ENCODE measurements at places on chromosomes 2 and 18. TPM values are rescaled to one million over a fixed set of nuclear protein-coding genes. Genes with fewer than 3 reads are reported as not detected.
A peak's percentile ranks its signal among the peaks of the same experiment; 100 is the strongest.

SLC19A3 gene
- total RNA-seq, result 7.1 TPM

GRCh38 chr2:102049756-102050443 is 58.1 kb downstream of the IL1R2 start:
- DNase-seq, result no peak

GRCh38 chr2:224722250-224722649 is 6.1 kb upstream of the CCDC195 start:
- DNase-seq, result no peak

GRCh38 chr2:197042739-197043196 is 116.3 kb upstream of the PGAP1 start:
- no peak for DNase-seq

DCC gene
- not detected for total RNA-seq

DNA sequence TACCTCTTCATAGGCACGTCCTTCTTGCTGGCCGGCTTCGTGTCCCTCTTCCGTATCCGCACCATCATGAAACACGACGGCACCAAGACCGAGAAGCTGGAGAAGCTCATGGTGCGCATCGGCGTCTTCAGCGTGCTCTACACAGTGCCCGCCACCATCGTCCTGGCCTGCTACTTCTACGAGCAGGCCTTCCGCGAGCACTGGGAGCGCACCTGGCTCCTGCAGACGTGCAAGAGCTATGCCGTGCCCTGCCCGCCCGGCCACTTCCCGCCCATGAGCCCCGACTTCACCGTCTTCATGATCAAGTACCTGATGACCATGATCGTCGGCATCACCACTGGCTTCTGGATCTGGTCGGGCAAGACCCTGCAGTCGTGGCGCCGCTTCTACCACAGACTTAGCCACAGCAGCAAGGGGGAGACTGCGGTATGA is 2.3 kb downstream of the FZD7 start:
- DNase-seq, result no peak

- DNase-seq, result no peak
Observed at GRCh38 chr2:217035967-217036366, 176.1 kb upstream of the TNP1 start.

DNA sequence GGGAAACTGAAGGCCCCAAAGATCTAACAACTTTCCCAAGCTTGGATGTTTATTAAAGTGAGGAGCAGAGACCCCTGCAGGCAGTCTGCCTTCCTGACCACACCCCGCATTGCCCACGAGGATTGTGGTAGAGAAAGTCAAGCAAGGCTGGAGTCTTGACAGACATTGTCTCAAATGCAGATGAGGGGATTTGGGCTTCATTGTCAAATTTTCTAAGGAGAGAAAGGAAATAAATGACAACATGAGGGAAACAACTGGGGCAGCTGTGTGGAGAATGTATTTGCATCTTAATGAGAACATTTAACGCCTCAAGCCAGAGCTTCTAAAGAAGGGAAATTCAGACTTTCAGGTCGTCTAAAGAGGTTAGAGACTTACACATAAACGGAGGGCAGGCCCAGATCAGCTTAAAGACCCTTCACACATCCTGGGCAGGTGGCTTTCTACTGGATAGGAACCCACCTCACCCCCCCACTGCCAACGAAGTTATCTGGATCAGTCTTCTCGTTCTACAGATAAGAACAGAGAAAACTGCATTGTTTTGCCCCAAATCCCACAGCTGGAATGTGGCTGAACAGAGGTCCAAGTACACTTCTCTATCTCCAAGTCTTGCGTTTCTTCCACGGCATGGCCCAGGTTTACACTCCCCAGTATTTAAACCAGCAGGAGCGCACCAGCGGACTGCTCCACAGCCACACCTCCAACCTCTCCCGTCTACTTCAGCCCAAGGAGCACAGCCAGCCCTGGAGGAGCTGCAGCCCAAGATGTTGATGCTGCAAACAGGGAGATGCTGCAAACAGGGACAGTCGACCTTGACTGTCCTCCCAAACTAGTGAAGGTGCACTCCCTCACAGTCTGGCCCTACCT is 16.2 kb upstream of the SCG2 start:
- DNase-seq, result no peak

APCDD1 gene
- 43.1 TPM for total RNA-seq

CFAP221 gene
- 1.8 TPM for total RNA-seq

- peak; percentile 51 for DNase-seq
Observed at GRCh38 chr2:240212425-240213225, 72.2 kb upstream of the OTOS start.

DNA sequence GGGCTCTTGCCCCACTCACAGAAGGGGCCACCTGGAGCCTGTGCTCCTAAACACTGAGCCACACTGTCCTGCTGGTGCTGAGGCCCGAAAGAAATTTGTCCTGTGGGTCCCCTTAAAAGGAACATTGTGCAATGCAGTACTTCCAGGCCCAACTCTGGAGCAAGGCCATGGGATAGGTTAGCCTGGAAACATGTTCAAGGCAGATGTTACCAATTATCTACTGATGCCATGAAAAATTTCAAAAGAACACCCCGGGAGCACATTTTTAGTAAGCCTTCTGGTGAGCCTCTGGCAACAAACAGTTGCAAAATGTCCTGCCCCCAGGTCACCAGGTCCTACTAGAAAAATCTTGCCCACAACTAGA is 12.3 kb upstream of the PTMA start:
- DNase-seq, result peak; percentile 76

ATAD2B gene
- total RNA-seq, result 42.2 TPM

DNA sequence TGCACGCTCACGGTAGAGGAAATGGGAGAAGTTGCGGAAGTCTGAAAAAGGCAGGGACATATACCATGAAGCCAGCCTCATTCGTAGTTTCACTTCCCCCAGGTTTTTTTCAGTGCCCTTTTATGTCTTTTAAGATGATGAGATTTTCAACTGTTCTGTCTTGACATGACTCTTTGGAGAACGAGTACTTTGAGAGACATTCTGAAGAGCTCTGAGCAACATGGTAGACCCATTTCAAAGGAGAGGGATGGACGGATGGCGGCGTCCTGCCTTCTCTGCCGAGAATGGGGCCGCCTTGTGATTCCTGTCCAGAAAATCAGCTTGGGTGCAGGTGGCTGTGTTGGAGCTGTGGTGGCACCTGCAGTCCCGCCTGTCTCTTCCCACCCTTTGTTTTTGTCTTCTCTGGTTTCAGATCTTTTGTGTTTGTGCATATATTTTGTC is 41.7 kb downstream of the SH3BP4 start:
- no peak for DNase-seq

DNA sequence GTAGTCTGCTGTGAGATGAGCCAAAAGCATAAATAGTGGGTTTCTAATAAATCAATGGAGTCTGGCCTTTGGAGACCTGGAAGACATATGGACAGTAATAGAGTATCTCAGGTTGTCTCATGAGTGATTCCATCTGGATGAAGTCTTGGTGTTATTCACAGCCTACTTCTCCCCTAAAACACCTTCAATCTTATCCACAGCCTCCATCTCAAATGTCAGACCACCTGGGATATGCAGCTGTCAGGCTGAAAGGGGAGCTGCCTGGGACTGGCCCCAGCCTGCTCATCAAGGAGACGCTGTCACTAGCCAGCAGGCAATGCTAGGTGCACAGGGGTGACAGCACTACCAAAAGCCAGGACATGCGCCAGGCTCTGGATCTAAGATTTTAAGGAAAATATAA is 684.0 kb upstream of the ZEB2 start:
- no peak for DNase-seq

GRCh38 chr2:63596401-63596883 is 7.7 kb downstream of the MDH1 start:
- no peak for DNase-seq

CLEC4F gene
- 1.7 TPM for total RNA-seq

DNA sequence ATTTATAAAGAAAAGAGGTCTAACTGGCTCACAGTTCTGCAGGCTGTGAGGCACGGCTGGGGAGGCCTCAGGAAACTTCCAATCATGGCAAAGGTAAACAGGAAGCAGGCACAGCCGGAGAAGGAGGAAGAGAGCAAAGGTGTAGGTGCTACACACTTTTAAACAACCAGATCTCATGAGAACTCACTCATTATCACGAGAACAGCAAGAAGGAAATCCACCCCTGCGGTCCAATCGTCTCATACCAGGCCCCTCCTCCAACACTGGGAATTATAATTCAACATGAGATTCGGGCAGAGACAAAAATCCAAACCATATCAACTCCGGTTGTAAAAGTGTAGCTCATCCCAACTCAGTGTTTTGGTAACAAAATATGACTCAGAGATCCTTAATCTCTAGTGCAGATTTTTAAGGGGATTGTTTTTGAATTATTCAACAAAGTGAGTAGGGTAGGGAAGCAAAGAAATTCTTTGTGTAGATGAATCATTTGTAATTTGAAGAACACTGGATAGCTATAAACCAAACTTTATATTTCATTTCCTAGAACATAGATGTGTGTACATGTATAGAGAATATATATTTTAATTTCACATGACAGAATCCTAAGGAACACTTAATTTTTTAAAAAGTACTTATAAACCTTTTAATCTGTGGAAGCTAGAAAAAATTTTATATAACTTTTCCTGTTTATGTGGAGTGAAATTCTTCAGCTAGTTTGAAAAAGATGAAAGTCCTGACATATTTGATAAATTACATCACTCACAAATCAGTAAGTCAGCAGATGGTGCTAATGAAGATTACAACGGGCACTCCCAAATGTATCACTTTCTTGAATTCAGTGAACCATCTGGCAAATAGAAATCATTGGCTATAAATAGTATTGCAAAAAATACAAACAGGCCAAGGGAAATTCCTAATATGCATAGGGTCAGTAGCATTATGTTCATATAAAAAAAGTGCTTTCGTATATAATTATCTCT is 130.1 kb downstream of the OLA1 start:
- no peak for DNase-seq

TCF23 gene
- not detected for total RNA-seq

- no peak for DNase-seq
Observed at GRCh38 chr18:23614891-23615290, 28.6 kb upstream of the NPC1 start.

DNAH6 gene
- total RNA-seq, result 2.0 TPM

SIX3 gene
- not detected for total RNA-seq

ZSWIM2 gene
- not detected for total RNA-seq

DNA sequence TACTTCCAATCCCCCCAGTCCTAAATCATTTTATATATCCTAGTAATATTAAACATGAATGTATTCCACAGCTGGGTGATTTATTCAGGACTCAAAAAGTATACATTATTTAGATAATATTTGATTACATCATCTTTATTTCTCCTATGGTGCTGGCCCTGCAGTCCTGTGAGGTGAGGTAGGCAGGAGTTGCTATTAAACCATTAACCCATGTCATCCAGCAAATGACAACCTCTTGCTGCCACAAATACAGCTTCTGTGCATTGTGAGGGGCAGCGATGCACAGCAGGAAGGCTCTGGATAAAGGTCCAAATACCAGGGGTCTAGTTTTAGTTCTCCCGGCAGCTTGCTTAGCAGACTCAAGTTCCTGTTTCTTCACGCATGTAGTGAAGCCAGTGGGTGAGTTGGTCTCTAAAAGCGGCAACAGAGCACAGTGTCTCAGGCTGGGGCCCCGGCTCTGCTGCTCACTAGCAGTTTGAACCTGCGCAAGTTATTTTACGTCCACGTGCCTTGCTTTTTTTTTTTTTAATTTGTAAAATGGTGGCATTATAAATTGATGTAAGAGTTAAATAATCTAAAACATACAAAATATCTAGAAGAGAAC is 36.1 kb downstream of the INSIG2 start:
- no peak for DNase-seq

GORASP2 gene
- 63.1 TPM for total RNA-seq

DNA sequence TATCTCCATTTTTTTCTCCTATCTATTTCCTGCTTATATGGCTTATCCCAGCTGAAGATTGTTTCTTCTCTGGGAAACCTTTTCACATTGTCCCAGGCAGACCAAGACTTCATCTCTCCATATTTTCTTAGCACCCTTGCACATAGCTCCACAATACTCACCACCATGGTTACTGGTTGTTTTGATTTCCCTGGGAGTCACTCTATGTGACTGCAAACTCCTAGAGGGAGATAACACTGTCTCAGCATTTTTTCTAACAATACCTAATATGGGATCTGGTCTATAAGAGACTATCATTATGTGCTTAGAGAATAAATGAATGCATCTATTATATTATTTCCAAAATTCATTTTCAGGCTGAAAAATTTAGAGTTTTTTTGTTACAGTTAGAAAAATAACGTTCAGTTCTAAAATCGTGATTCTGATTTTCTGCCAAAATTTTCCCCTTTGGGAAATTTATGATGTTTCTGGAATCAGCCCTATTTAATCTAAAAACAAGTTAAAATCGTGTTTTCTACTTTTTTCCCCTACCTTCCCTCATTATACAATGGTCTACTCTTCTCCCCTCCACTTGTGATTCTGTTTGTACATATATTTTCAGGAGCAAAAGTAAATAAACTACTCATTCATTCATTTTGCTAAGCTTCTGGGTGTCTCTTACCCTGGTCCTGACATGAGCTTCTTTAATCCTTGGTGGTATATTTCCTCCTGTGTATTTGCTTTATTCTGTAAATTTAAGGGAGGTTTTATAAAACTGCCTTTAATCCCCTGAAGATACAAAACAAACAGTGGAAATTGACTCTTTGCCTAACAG is 95.4 kb downstream of the HNMT start:
- no peak for DNase-seq

- no peak for DNase-seq
Observed at GRCh38 chr2:23381084-23381483, 3.9 kb upstream of the KLHL29 start.

GRCh38 chr2:200415455-200415854 is 94.4 kb downstream of the KCTD18 start:
- DNase-seq, result no peak

- no peak for DNase-seq
Observed at GRCh38 chr18:23939896-23940295, 74.7 kb upstream of the TTC39C start.

- peak; percentile 64 for DNase-seq
Observed at GRCh38 chr2:159904127-159904958, 106.3 kb upstream of the CD302 start.

DNA sequence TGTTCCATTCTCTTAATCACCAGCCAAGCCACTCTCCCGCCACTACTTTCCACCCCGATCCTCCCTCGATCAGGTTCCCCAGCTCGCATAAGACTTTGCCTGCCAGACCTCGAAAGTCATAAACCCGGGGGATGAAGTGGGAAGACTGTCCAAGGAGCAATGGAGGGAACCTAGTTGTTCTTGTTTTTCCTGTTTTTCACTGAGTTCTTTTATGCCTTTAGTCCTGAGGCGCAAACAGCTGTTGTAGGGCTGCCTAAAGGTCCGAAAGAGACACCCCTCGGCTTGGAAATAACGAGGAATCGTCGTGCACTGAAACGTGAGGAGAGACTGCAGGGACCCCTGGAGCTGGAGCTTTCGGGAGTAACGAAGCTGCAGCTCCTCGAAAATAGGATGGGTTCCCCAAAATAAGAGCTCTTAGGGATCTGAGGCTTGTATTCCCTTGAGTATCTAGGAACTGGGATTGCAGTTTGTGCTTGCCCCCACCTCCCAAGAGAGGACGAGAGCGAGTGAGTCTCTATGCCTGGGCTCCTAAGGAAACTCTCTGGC is 1.7 kb upstream of the HOXD12 start:
- DNase-seq, result no peak

GRCh38 chr2:159442159-159442852 is 155.8 kb upstream of the WDSUB1 start:
- DNase-seq, result no peak
